ENCODE measurements at places on chromosomes 1 and 21.

DNA sequence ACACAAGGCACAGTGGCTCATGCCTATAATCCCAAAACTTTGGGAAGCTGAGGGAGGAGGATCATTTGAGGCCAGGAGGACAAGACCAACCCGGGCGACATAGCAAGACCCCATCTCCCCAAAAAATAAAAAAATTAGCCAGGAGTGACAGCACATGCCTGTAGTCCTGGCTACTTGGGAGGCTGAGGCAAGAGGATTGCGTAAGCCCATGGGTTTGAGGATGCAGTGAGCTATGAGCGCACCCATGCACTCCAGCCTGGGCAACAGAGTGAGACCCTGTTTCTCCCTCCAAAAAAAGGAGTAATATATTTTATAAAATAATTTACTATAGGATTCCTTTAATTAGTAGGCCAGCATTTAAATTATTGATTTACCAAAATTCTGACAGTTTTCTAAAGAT is 89.8 kb downstream of the ACBD6 start:
- DNase-seq = no peak

DNA sequence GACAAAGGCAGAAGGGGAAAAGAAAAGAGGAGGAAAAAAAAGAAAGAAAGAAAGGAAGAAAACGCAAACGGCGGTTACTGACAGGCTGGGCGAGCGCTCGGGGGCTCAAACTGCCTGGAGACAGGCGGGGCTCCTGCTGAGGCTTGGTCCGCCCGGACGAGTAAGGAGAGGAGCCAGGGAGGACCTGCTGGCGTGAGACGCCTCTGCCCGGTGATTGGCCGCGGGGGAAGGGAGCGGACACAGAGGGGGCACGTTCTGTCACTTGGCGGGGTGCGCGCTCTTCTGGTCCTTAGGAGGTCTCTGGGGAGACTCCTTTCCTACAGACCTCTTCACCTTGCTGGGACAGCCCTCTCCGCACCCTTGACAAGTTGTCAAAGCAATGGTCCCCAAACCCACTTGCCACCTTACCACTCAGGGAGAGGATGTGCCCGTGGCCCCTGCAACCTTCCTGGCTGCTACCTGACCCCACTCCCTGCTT is 791 bp upstream of the PIK3R3 start:
- DNase-seq = no peak

DNA sequence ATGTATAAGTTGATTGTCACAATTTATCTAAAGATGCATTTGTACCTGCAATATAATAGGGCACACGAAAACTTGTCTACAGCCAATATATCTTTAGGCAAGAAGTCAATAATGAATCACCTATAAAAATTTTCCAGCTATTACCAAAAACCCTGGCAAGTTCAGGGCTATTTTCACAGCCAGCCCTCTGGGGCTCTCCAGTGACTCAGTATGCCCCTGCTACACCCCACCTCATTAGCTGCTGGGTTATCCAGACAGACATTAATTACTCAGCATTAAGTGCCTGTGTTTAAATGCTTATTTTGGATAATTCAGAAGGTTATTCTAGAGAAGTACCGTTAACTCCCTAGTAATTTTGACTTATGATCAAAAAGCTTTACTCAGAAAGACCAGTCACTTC is 220.2 kb downstream of the TBX15 start:
- no peak for DNase-seq

GRCh38 chr1:111920221-111921024 is 69.0 kb downstream of the KCND3 start:
- DNase-seq = no peak

- no peak for DNase-seq
These were observed 32.9 kb upstream of the ZC3H12A start for GRCh38 chr1:37441490-37441889.

- no peak for DNase-seq
These were observed 117.9 kb downstream of the ACBD6 start for GRCh38 chr1:180384286-180385005.

DNA sequence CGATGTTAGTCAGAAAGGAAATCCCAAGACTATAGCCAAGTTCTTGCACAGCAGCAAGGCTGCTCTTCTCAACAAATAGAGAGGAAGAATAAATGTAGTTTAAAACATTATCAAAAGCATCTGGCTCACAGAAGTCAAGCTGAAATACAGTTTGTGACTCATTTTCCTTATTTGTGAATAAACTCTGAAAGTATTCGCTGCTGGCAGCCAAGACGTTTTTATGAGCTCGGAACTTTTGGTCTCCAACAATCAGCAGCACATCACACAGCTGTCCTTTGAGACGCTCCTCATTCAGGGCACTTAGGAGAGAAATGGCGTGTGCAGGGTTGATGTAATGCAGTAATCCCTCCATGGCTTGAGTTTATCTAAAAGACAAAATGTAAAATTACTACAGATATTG is 16.4 kb downstream of the ZBTB21 start:
- no peak for DNase-seq

DNA sequence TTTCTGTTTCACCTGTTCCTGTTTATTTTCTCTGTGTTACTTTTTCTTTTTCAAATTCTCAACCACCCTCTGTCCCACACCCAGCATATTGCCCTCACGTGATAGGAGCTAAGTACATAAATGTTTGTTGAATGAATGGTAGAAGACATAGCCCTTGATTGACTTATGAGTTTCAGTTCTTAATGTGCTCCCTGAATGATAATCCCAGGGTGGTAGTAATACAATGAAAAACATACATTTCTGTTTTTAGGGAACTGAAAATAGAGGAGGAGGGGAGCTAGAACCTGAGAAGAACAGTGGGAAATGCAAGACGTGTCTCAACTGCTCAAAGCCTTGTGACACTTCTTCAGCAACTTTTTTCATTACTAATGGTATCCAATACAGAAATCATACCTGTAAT is 147.1 kb downstream of the SPATA46 start:
- no peak for DNase-seq

DNA sequence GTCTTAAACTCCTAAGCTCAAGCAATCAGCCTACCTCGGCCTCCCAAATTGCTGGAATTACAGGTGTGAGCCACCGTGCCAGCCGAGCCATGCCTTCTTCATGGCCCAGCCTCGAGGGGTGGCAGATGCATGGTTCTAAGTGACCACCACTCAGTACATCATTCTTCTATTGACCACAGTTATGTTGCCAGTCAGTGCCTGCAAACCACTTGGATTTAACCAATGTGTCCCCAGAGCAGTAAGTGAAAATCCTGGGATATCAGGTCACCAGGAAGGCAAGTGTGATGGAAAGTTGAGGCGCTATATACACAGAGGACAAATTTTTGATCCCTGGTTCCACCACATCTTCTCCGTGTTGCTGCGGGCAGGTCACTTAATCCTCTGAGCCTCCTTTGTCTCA is 37.0 kb upstream of the RD3 start:
- DNase-seq = no peak

- peak; percentile 38 for DNase-seq
These were observed 193.0 kb downstream of the CACNA1E start for GRCh38 chr1:181676269-181676668.

DNA sequence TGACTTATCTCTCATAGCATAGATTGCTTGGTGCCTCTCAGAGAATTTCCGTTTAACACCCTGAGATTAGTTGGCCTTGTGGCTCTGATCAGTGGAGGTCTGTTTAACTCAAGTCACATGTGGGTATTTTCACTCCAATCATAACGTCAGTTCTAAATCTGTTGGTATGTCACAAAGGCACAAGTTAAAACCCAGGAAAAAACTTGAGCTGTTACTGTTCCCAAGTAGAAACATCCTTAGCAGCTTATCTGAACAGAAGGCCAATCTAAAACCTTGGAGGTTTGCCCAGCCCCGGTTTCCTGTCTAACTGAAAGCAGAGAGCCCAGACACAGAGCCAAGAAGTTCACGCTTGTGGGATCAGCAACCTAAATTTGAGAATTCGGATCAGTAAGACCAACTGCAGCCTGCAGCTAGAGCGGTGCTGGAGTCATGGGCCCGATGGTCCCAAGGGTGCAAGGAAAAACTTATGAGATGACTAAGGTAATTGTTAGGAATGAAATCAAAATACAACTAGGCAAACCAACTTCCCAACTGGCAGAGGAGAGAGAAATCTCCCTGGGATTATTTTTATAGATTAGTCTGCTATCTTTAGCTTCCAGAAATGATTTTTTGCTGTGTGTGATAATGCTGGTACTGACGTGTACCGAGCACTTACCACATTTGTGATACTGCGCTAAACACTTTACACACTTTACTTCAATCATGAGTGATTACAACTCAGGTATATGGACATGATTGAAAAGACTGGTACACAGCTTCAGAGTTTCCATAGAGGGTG is 90.2 kb upstream of the C1orf21 start:
- no peak for DNase-seq

DNA sequence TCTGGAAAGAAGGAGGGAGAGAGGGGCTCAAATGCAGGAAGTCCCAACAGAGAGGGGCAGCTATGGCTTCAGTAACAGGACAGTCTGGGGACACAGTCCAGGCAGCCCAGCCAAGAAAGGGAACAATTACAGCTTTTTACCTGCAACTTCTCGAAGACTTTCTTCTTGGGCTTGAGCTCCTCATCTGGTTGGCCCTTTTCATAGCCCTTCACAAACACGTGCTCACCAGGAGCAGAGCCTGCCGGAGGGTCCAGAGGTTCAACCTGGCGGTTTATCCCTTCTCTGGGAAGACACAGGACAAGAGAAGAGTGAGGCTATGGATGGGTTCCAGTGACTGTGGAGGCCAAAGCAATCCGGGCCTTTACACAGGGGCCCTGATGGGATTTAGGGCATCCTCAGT is 37.9 kb downstream of the YARS1 start:
- DNase-seq = no peak

- no peak for DNase-seq
These were observed 144.6 kb downstream of the CLIC6 start for GRCh38 chr21:34813266-34813894.

- no peak for DNase-seq
These were observed 4.1 kb upstream of the SLC2A1 start for GRCh38 chr1:42962641-42963377.

DNA sequence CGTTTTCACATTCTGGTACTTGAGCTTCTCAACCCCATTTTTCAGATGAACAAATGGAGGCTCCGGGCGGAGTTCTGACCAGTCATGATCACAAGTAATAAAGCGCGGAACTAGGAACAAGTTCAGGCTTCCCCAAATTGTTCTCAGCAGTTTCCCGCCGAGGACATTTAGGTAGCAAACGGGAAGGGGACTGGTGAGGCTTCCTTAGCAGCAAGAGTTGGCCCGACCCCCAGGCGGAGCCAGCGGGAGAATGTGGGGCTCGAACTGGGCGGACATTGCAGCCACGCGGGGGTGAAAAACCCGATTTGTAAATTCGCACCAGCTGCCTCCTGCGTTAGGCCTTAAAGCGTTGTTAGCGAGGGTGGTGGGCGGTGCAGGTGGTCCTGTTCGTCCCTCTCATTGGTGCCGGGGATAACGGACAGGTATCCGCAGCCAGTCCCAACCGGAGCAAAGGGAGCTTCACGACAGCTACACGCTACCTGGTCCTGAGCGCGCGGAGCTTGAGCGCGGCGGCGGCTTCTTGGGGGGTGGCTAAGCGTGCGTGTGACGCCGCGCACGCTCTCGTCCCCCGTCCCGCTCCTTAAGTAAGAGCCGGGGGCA is 15.3 kb downstream of the SEMA6C start:
- no peak for DNase-seq

GRCh38 chr1:159338018-159338417 is 35.9 kb downstream of the FCER1A start:
- no peak for DNase-seq

GRCh38 chr21:33339918-33340317 is 15.1 kb downstream of the IFNAR1 start:
- no peak for DNase-seq

- DNase-seq = no peak
These were observed 72.7 kb downstream of the DIRAS3 start for GRCh38 chr1:67977756-67978155.

GRCh38 chr1:167033646-167034045 is 44.6 kb downstream of the MAEL start:
- DNase-seq = no peak

DNA sequence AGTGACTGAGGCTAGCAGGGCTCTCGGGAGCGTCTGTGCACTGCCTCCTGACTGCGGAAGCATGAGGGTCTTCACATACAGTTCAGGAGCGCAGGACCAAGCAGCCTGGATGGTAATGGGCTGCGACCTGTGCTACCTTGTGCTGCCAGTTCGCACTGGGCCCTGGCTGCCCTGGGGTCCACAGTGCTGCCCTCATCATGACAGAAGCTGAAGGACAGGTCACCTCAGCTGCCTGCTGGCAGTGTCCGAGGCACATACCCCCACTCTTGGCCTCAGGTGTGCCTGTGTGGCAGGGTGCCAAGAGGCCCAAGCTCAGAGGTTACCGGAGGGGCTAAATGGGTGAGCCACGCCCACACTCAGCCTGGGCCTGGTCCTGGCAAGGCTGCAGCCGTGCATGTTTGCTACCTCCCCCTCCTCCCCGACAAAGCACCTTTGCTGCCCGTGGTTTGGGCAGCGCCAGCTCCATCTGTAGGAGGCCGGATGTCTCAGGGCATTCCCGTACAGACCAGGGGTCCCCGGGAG is 4.4 kb downstream of the JMJD4 start:
- no peak for DNase-seq

DNA sequence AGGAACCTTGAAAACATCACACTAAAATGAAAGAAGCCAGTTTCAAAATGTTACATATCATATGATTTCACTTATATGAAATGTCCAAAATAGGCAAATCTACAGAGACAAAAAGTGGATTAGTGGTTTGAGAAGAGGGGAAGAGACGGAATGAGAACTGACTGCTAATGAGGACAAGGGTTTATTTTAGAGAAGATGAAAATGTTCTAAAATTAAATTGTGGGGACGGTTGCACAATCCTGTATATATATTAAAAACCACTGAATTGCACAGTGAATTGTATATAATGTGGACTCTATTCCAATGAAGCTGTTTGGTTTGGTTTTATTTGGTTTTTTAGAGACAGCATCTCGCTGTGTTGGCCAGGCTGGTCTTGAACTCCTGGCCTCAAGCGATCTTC is 35.6 kb downstream of the PRPF38A start:
- no peak for DNase-seq

DNA sequence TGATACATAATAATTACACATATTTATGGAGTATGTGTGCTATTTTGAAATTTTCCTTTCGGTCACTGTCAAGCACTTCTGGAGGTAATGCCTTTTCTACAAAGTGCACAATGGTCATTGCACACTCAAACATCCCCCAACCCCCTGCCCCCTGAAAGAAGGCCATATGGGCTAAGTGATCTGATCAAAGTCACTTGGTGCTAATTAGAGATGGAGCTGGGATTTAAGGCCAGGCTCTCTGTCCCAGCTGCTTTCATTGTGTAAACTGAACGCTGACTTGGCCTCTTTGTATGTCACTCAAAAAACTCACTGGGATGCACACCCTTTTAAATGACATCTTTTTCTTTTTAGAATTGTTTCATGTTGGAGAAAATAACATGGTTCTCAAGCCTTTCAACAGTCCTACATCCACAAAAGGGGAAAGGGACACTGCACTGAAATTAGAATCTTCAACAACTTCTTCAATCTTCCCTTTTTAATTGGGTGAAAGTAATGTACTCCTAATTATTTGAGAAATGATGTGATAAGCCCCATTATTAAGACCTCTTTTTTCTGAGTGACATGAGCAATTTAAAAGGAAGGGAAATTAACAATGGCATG is 149.2 kb downstream of the ST6GALNAC5 start:
- no peak for DNase-seq

- no peak for DNase-seq
These were observed 119.1 kb downstream of the PTPRU start for GRCh38 chr1:29355375-29355774.

GRCh38 chr1:230327892-230328284 is 98.2 kb downstream of the PGBD5 start:
- no peak for DNase-seq

GRCh38 chr1:192901500-192901899 is 92.7 kb downstream of the RGS2 start:
- DNase-seq = no peak

Measured in substantia nigra (tissue), 51 donors.